Liver (tissue), 10 donors: ENCODE measurements at places on chromosomes 1 and 21.

- H3K27me3 ChIP-seq, result no peaks in the 10 kb centered on the region
- no peaks in the 10 kb centered on the region for H3K36me3 ChIP-seq
- peaks cover 6% of the 10 kb centered on the region for H3K4me1 ChIP-seq
- no peak for DNase-seq
Measured at GRCh38 chr1:99535470-99536164, 110.3 kb upstream of the PALMD start.

GRCh38 chr1:20095564-20096434, 23.5 kb downstream of the PLA2G2D start:
- no peak overlapping the region for H3K27ac ChIP-seq
- DNase-seq, result no peak
- no peak overlapping the region for H3K4me3 ChIP-seq
- H3K27me3 ChIP-seq, result no peaks in the 10 kb centered on the region
- H3K36me3 ChIP-seq, result no peaks in the 10 kb centered on the region

GRCh38 chr1:10196976-10197375, 13.4 kb upstream of the KIF1B start:
- no peaks in the 10 kb centered on the region for H3K36me3 ChIP-seq
- no peaks in the 10 kb centered on the region for H3K27me3 ChIP-seq

GRCh38 chr21:45454060-45454925, 49.3 kb downstream of the COL18A1 start:
- H3K4me3 ChIP-seq, result peak overlapping the region; percentile 16
- no peaks in the 10 kb centered on the region for H3K36me3 ChIP-seq
- peak; percentile 69 for DNase-seq
- no peaks in the 10 kb centered on the region for H3K27me3 ChIP-seq
- H3K27ac ChIP-seq, result peak overlapping the region; percentile 77
- peaks cover 74% of the 10 kb centered on the region for H3K4me1 ChIP-seq

GRCh38 chr1:221264848-221265247, 385.6 kb downstream of the HLX start:
- H3K27me3 ChIP-seq, result no peaks in the 10 kb centered on the region
- H3K4me1 ChIP-seq, result no peaks in the 10 kb centered on the region
- H3K36me3 ChIP-seq, result no peaks in the 10 kb centered on the region
- no peak overlapping the region for H3K4me3 ChIP-seq
- no peak overlapping the region for H3K27ac ChIP-seq

- no peak for DNase-seq
- peak overlapping the region; percentile 90 for H3K27ac ChIP-seq
- H3K4me1 ChIP-seq, result peaks cover 18% of the 10 kb centered on the region
Measured at GRCh38 chr1:85275701-85276214, 674 bp downstream of the BCL10 start.

DNA sequence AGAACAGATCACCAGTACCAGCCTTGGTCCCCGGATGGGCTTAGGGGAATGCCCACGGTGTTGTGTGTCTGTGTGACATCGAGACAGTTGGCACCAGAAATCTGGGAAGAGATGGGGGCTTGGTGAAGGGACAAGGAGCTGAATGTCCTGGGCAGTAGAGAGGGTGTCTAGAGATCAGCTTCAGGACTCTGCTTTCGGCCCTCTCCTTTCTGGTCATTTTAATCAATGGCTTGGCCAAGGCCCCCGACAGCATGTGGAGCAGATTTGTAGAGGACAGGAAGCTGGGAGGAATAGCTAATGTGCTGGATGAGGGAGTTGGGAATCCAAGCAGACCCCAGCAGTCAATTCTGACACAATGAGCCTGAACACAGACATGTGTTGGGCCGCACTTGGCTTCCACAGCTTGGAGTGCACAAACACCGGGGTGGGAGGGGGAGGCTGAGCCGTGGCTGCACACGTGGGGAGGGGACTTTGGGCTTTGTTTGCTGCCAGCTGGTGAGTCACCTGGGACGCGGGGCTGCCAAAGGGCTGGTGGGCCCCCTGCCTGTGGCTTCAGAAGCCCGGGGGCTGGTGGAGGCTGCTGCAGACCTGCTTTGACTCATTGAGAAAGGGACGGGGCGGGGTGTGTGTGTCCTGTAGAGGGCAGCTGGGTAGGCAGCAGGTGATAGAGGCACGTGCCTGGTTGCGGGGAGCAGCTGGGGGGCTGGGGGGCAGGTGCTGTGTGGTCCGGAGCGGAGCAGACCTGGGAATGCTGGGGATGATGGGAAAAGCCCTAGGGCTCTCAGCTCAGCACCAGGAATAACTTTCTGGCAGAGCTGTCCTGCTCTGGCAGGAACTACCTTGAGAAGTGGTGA, 20.9 kb downstream of the SLC1A7 start:
- peak; percentile 51 for DNase-seq
- no peak overlapping the region for H3K27ac ChIP-seq
- H3K27me3 ChIP-seq, result no peaks in the 10 kb centered on the region

- no peaks in the 10 kb centered on the region for H3K27me3 ChIP-seq
- peaks cover 4% of the 10 kb centered on the region for H3K4me1 ChIP-seq
- no peak overlapping the region for H3K4me3 ChIP-seq
- no peak overlapping the region for H3K27ac ChIP-seq
- no peak for DNase-seq
- no peaks in the 10 kb centered on the region for H3K36me3 ChIP-seq
Measured at GRCh38 chr21:38273745-38274542, 17.2 kb downstream of the KCNJ15 start.

GRCh38 chr1:103162360-103162759, 54.0 kb upstream of the COL11A1 start:
- H3K4me1 ChIP-seq, result no peaks in the 10 kb centered on the region
- no peak overlapping the region for H3K27ac ChIP-seq
- no peak for DNase-seq
- H3K27me3 ChIP-seq, result no peaks in the 10 kb centered on the region

DNA sequence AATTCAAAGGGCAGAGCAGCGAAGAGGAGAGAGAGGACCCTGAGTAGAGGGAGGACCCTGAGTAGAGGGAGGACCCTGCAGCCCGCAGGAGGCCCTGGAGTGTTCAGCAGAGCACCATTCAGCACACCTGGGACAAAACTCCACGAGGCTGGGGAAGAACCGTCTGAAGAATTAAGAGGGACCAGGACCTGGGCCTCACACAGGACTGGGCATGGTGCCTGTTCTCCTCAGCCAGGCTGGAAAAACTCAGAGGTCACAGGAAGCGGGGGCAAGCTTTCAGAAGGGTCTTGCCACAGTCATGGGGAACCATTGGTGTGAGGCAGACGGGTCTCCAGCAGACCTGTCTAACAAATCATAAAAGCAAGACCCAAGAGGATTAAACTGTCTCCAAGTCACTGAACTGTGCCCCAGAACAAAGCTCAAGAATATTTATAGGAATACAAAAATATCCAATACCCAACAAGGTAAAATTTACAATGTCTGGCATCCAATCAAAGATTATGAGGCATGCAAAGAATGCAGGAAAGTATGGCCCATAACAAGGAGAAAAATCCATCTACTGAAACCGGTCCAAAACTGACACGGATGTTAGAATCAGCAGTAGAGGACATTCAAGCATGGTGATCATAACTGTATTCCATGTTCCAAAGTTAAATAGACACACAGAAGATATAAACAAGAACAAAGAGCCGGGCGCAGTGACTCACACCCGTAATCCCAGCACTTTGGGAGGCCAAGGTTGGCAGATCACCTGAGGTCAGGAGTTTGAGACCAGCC, 30.6 kb downstream of the MORN1 start:
- no peak overlapping the region for H3K27ac ChIP-seq
- no peaks in the 10 kb centered on the region for H3K27me3 ChIP-seq
- no peak overlapping the region for H3K4me3 ChIP-seq
- H3K36me3 ChIP-seq, result no peaks in the 10 kb centered on the region

DNA sequence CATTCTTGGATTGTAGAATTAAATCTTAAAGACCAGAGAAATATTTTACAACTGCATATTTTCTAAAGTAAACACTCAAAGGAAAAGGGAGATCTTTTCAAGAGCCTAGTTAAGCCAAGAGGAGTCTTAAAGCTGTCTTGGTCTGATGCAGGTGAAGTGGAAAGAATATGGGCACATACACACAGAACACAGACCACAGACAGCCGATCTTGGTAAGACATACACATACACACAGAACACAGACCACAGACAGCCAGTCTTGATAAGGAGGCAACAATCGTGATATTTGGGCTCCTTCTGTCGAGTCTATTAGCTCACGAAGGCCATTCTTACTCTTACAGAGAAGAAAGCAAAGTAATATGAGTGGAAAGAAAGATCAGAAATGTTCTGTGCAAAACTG, 1153.9 kb upstream of the TMPRSS15 start:
- no peak overlapping the region for H3K4me3 ChIP-seq
- no peaks in the 10 kb centered on the region for H3K4me1 ChIP-seq
- no peaks in the 10 kb centered on the region for H3K36me3 ChIP-seq
- no peak overlapping the region for H3K27ac ChIP-seq
- DNase-seq, result no peak
- no peaks in the 10 kb centered on the region for H3K27me3 ChIP-seq

GRCh38 chr1:110501488-110502132, 17.4 kb downstream of the KCNA10 start:
- no peak for DNase-seq
- H3K36me3 ChIP-seq, result no peaks in the 10 kb centered on the region
- no peak overlapping the region for H3K27ac ChIP-seq
- H3K4me3 ChIP-seq, result no peak overlapping the region
- no peaks in the 10 kb centered on the region for H3K27me3 ChIP-seq
- no peaks in the 10 kb centered on the region for H3K4me1 ChIP-seq

GRCh38 chr1:183319051-183319450, 99.1 kb downstream of the NMNAT2 start:
- H3K27ac ChIP-seq, result no peak overlapping the region
- H3K27me3 ChIP-seq, result no peaks in the 10 kb centered on the region
- no peaks in the 10 kb centered on the region for H3K4me1 ChIP-seq
- no peak overlapping the region for H3K4me3 ChIP-seq

GRCh38 chr21:38815060-38815405, 9.3 kb downstream of the ETS2 start:
- DNase-seq, result no peak
- no peak overlapping the region for H3K4me3 ChIP-seq
- peak overlapping the region; percentile 52 for H3K27ac ChIP-seq
- no peaks in the 10 kb centered on the region for H3K27me3 ChIP-seq
- H3K36me3 ChIP-seq, result peaks cover 88% of the 10 kb centered on the region

DNA sequence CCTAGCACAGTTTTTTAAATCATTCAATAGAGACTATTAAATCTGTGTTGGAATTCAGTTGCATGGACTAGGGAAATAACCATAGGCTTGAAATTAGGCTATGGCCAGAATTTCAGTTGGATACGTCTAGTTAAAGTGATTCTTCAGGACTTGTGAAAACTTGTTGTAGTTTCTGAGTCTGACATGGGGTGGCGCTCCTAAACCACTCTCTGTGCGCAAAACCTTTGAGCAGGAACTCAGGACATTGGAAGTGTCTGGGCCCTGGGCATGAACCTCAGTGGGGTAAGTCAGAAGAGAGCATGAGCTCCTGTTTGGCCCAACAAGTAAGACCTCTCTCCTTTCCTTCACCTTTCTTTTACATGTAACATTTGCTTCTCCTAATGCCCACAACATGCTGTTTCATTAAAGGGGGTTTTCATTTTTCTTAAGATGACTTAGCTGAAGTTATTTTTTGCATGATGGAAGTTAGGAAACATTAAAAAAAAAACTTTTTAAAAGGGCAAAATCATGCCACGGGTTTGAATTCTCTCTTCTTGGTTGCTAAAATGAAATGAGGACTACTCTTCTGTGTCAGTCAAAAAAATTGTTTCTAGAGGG, 17.1 kb upstream of the CCDC190 start:
- H3K27ac ChIP-seq, result no peak overlapping the region
- peaks cover 11% of the 10 kb centered on the region for H3K27me3 ChIP-seq
- no peaks in the 10 kb centered on the region for H3K36me3 ChIP-seq
- peaks cover 3% of the 10 kb centered on the region for H3K4me1 ChIP-seq
- no peak overlapping the region for H3K4me3 ChIP-seq

DNA sequence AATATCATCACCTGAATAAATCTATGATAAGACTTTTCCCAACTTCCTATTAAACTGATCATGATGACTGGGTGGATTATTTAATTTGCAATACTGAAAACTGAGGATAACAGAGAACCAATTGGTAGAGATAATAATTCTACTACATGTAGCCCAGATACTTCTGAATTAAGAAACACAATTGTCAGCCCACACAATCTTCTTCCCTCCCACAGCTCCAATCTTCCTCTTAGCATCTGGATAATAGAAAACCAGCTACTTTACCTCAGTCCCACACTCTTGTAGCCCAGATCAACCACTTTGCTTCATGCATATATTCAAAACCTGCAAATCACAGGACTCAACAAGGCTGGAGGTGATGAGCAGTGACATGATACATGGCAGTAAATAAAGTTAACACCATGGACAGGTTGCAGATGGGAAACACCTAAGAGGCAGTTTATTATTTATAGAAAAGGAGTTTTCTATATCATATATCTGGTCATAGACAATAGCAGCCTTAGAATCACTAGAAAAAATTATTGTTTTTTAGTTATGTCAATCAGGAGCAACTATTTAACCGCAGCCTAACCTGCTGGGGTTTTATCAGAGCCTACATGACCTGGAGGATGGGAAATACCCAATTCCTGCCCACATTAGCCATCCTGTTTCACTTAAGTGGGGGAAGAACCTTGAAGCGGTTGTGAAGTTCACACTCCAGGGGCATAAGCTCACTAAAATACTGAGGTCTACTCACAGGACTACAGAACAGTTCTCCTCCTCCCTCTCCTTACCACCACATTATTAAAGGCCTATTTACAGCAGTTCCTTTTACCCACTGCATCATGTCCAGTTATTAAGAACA, 16.7 kb downstream of the FRRS1 start:
- no peaks in the 10 kb centered on the region for H3K27me3 ChIP-seq
- H3K27ac ChIP-seq, result peak overlapping the region; percentile 45
- H3K36me3 ChIP-seq, result peaks cover 16% of the 10 kb centered on the region
- no peak overlapping the region for H3K4me3 ChIP-seq
- no peak for DNase-seq

GRCh38 chr1:100306735-100307313, 40.8 kb downstream of the RTCA start:
- no peak for DNase-seq
- H3K27me3 ChIP-seq, result no peaks in the 10 kb centered on the region
- H3K4me1 ChIP-seq, result no peaks in the 10 kb centered on the region
- no peak overlapping the region for H3K27ac ChIP-seq
- no peaks in the 10 kb centered on the region for H3K36me3 ChIP-seq
- H3K4me3 ChIP-seq, result no peak overlapping the region

DNA sequence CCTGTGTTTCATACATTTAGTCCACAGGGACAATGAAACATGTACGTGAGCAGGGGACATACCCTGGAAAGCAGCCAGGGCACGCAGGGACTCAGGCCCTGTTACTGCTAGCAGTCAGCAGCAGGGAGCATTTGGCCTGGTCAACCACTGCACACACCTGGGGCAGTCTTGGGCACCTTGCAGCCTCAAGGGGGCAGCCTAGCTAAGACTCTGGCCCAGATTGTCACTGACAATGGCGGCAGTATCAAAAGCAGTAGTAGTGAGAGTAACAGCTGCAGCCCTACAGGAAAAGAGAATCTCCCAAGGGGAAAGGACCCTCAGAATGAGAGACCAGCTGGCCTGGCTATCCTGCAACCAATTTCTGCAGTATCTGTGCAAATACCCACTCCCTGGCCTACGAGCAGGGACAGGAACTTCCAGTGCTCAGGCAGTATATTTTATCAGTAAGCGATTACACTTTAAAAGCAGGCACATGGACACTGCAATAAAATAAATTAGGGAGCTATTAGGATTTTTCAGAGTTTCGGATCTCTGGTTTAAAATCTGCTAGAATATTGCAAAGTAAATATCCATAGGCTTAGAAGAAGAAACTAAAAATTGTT, 475.6 kb downstream of the LTN1 start:
- H3K4me1 ChIP-seq, result no peaks in the 10 kb centered on the region
- no peak overlapping the region for H3K4me3 ChIP-seq
- DNase-seq, result peak; percentile 52
- no peaks in the 10 kb centered on the region for H3K27me3 ChIP-seq
- no peak overlapping the region for H3K27ac ChIP-seq
- H3K36me3 ChIP-seq, result no peaks in the 10 kb centered on the region

- no peak overlapping the region for H3K4me3 ChIP-seq
- no peaks in the 10 kb centered on the region for H3K27me3 ChIP-seq
- peaks cover 33% of the 10 kb centered on the region for H3K36me3 ChIP-seq
- H3K27ac ChIP-seq, result no peak overlapping the region
Measured at GRCh38 chr21:44849616-44850130, 23.8 kb downstream of the PTTG1IP start.
